ENCODE measurements at places on chromosomes 7 and 10.

- no peak overlapping the region for H3K4me3 ChIP-seq
- no peaks in the 10 kb centered on the region for H3K36me3 ChIP-seq
- no peak overlapping the region for H3K27ac ChIP-seq
- no peaks in the 10 kb centered on the region for H3K27me3 ChIP-seq
- H3K4me1 ChIP-seq = no peaks in the 10 kb centered on the region
Measured at GRCh38 chr10:2244471-2244870, 507.1 kb upstream of the ADARB2 start.

DNA sequence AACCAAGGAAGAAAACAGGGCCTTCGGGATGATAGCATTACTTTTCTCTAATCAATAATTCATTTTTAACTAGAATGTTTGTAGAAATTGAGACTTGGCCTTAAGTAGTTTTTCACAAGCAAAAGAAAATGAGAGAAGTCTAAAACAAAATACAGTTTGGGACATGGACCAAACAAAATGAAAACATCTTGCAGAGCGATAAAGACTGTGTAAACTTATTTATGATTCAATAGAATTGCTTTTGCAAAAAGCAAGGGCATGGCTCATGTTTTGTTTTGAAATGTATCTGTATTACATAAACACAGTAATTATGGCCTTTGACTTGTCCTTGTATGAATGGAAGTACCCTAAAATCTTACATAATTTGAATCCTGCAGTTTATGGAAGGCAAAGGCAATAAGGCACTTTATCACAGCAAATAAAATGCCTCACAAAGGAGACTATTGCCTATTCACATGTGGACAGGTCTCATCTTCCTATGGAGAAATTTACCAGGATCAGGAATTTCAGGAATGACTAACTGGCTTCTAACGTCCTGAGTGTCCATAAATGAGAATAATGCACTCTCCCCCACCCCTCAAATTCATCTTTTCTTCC, 295.2 kb downstream of the PTEN start:
- peaks cover 18% of the 10 kb centered on the region for H3K4me1 ChIP-seq
- H3K4me3 ChIP-seq = no peak overlapping the region
- peak overlapping the region; percentile 63 for H3K27ac ChIP-seq
- no peaks in the 10 kb centered on the region for H3K27me3 ChIP-seq

DNA sequence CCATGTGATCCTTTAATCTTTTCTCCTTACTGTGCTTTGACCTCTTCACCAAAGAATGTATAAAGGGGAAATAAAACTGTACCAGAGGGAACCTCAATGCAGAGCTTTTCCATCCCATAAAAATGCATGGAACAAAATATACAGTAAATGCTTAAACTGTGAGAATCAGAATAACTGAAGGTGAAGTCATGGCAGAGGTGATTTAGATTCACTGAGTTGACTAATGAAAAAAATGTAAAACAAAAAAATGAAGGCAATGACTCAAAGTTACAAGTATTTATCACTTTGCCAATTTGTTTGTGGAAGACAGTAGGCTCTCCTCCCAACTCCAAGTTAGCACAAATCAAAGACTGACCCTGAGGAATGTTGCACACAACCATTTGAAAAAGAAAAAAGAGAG, 1331.6 kb upstream of the SORCS1 start:
- no peaks in the 10 kb centered on the region for H3K27me3 ChIP-seq
- H3K27ac ChIP-seq = no peak overlapping the region
- DNase-seq = no peak
- no peaks in the 10 kb centered on the region for H3K4me1 ChIP-seq
- H3K36me3 ChIP-seq = no peaks in the 10 kb centered on the region
- H3K4me3 ChIP-seq = no peak overlapping the region

DNA sequence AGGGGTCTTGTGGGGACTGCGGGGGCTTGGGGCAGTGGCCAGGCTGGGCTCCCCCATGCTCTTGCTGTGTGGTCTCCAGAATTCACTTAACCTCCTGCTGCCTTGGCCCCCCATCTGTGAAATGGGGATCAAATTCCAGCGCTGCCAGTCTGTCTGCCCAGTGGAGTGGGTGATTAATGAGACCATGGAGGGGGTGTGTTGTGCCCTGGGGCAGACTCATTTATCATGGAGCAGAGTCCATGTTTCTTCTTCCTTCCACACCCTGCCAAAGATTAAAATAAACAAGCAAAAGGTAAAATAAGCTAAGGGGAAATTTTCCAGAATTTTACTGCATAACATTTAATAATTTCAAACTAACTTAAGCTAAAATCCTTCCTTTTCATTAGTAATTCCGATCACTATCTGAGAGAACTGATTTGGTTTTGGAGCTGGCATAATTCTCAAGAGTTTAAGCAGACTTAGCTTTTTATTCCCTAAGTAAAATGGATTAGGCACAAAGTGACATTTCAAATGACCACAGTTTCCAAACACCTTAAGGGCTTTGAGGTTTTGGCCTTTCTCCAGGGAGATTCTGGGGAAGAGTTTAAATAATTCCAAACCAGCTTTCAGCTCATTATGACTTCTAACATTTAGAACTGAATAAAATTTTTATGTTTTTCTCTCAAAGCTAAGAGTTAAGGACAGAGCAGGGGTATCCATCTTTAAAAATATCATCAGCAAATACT, 211.9 kb downstream of the CXCL12 start:
- peak overlapping the region; percentile 46 for H3K4me3 ChIP-seq
- peaks cover 43% of the 10 kb centered on the region for H3K4me1 ChIP-seq
- H3K27ac ChIP-seq = no peak overlapping the region
- DNase-seq = no peak
- no peaks in the 10 kb centered on the region for H3K36me3 ChIP-seq

DNA sequence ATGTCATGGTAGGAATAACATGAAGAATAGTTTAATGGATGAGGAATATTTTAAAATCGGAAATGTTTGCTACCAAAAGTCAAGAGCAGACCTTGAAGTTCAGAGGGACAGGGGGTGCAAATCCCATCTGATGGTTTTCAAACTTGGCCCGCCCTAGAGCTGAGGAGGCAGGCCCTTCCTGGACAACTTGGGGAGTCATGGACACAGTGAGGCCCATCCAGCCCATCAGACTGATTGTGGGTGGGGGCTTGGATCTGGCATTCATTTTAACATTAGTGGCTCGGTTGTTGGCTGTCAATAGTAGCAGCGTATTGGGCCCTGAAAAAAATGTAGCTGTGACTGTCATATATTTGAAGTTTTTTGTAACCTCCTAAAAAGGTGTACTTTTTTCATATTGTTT, 2.0 kb downstream of the C10orf90 start:
- no peak overlapping the region for H3K4me3 ChIP-seq
- no peaks in the 10 kb centered on the region for H3K36me3 ChIP-seq
- DNase-seq = no peak
- H3K27me3 ChIP-seq = peaks cover 4% of the 10 kb centered on the region
- H3K4me1 ChIP-seq = peaks cover 4% of the 10 kb centered on the region

DNA sequence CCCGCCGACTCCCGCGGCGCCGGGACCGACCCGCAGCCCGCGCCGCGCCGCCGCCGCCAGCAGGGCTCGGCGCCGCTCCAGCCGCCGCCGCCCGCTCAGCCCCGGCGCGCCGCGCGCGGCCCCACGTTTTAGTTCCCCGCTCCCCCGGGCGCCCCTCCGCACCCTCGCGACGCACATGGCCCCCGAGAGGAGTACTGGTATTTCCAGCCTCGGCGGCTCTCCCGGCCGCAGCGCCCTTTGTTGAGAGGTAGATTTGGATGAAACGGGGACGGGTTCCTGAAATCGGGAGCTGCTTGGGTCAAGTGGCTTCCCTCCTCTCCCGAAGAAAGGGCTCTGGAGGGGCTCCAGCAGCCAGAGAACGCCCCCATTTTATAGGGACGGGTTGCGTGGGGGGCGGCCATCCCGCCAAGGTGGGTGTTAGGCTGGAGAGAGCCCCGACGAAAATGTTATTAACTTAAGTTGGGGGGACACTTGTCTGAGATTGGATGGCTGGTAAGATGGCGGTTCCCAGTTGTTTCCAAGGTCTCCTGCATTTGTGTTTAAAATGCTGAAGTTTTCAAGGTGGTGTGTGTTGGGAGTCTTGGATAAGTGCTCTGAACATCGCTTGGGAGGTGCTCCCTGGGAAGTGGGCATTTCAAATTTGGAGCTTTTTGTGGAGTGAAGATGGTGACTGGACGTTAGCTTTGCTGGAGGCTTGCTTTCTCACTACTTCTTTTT, 1.2 kb downstream of the BMI1 start:
- H3K36me3 ChIP-seq = peaks cover 7% of the 10 kb centered on the region
- H3K4me1 ChIP-seq = peaks cover 52% of the 10 kb centered on the region

- H3K4me1 ChIP-seq = peaks cover 11% of the 10 kb centered on the region
- H3K4me3 ChIP-seq = no peak overlapping the region
- peaks cover 3% of the 10 kb centered on the region for H3K36me3 ChIP-seq
- no peaks in the 10 kb centered on the region for H3K27me3 ChIP-seq
Measured at GRCh38 chr10:112689327-112690072, 242.5 kb downstream of the VTI1A start.

GRCh38 chr7:31251441-31251840, 89.1 kb downstream of the NEUROD6 start:
- H3K4me1 ChIP-seq = no peaks in the 10 kb centered on the region
- peaks cover 31% of the 10 kb centered on the region for H3K27me3 ChIP-seq
- H3K27ac ChIP-seq = no peak overlapping the region
- H3K4me3 ChIP-seq = no peak overlapping the region
- H3K36me3 ChIP-seq = no peaks in the 10 kb centered on the region

DNA sequence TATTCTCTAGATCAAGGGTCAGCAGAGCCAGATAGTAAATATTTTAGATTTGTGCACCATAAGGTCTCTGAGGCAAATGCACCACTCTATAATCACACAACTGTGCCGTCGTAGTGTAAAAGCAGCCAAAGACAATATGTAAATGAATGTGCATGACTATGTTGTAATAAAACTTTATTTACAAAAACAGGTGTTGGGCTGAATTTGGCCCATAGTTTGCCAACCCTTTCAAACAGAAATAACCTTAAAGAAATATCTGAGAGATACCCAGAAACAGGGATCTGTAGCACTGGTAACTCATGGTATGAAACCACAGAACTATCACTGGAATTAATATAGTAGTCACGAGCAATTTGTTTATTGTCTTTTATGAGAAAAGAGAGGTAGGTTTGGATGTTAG, 86.0 kb downstream of the ARID5B start:
- DNase-seq = no peak
- no peak overlapping the region for H3K4me3 ChIP-seq
- no peaks in the 10 kb centered on the region for H3K27me3 ChIP-seq
- peak overlapping the region; percentile 68 for H3K27ac ChIP-seq
- peaks cover 27% of the 10 kb centered on the region for H3K4me1 ChIP-seq

DNA sequence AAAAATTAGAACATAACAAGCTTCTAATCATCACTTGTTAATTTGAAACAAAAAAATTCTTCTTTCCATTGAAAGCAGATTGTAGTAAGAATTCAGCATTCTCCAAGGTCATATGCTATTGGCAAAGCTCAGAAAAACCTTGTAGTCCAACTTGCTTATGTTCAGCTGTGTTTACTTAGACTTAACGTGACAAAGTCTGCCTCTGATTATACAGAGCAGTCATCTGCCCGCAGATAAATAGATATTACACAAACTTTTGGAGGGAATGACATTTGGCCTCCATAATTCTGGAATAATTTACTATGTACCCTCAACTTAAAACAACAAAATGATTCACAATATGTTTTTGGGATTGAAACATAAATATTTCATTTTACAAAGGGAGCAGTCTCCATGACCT, 45.8 kb downstream of the MKX start:
- no peak overlapping the region for H3K27ac ChIP-seq
- H3K4me3 ChIP-seq = no peak overlapping the region
- no peaks in the 10 kb centered on the region for H3K36me3 ChIP-seq
- DNase-seq = no peak

- H3K27ac ChIP-seq = no peak overlapping the region
- H3K4me1 ChIP-seq = peaks cover 31% of the 10 kb centered on the region
- peaks cover 3% of the 10 kb centered on the region for H3K36me3 ChIP-seq
Measured at GRCh38 chr7:107387128-107387527, 82.7 kb upstream of the GPR22 start.

GRCh38 chr10:29009464-29009863, 279.4 kb upstream of the LYZL1 start:
- no peaks in the 10 kb centered on the region for H3K27me3 ChIP-seq
- no peaks in the 10 kb centered on the region for H3K36me3 ChIP-seq
- H3K27ac ChIP-seq = no peak overlapping the region

DNA sequence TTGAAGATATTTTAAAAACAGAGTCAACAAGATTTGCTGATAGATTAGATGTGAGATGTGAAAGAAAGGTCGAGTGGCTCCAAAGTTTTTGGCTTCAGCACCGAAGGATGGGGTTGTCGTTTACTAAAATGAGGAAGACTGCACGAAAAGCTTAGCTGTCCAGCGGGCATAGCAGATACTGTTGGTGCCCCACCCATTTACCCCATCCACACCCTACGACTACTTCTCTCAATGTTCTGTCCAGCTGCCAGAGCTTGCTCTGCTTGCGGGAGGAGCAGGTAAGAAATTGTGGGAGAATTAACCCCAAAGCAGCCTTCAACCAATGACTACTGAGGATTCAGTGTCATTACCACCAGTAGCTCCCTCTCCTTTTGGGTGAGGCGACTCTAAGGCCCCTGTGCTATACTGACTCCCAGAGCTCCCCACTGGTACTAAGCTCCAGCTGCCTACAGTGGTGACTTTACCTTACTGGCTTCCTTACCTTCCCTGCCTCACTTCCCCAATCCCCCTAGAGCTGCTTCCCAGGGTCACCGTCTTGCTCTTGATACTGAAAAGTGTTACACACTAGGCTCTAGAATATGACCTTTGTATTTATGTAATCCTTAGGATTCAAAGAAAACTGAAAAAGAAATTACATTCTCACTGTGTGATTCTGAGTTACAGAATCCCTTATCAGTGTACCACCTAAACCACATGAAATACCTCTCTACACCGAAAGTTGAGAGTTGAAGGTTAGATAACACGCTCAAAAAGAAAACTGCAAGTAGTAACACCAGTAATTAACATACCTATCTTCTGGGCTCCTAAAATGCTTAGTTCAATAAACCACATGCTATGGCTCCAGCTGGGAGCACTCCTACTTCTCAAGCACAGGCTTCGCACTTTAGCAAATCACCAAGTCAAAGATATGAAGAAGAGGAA, 22.3 kb downstream of the CACUL1 start:
- peak overlapping the region; percentile 19 for H3K27ac ChIP-seq
- peaks cover 4% of the 10 kb centered on the region for H3K36me3 ChIP-seq
- no peaks in the 10 kb centered on the region for H3K27me3 ChIP-seq
- no peak for DNase-seq
- H3K4me3 ChIP-seq = no peak overlapping the region

- H3K4me1 ChIP-seq = peaks cover 35% of the 10 kb centered on the region
- DNase-seq = no peak
- H3K4me3 ChIP-seq = peak overlapping the region; percentile 98
- no peak overlapping the region for H3K27ac ChIP-seq
Measured at GRCh38 chr10:104253106-104253505, 1.6 kb upstream of the GSTO1 start.

- DNase-seq = no peak
- no peak overlapping the region for H3K4me3 ChIP-seq
- H3K27me3 ChIP-seq = no peaks in the 10 kb centered on the region
- H3K4me1 ChIP-seq = peaks cover 16% of the 10 kb centered on the region
- no peak overlapping the region for H3K27ac ChIP-seq
Measured at GRCh38 chr7:20409961-20410360, 79.3 kb downstream of the ITGB8 start.

DNA sequence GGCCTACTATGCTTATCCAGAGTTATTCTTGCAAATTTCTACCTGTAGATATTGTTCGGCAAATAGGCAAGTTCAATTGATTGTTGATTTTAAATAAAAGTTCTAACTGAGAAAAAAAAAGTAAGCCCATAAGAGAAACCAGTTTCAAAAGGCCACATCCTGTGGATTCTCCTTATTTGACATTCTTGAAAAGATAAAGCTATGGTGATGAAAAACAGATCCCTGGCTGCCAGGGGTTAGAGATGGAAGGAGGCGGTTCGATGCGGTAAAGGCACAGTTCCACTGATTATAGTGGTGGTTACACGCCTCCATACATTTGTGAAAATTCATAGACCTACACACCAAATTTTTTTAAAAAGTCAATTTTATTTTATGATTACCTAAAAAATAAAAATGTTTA, 347.8 kb downstream of the KCNMA1 start:
- no peak overlapping the region for H3K4me3 ChIP-seq
- H3K36me3 ChIP-seq = no peaks in the 10 kb centered on the region
- peaks cover 12% of the 10 kb centered on the region for H3K27me3 ChIP-seq
- DNase-seq = no peak

Data from type B pancreatic cell (in vitro differentiated cells).